ENCODE measurements at places on chromosomes 1 and 21.

- DNase-seq, result no peak
These were observed 218.5 kb downstream of the PBX1 start for GRCh38 chr1:164777518-164777917.

DNA sequence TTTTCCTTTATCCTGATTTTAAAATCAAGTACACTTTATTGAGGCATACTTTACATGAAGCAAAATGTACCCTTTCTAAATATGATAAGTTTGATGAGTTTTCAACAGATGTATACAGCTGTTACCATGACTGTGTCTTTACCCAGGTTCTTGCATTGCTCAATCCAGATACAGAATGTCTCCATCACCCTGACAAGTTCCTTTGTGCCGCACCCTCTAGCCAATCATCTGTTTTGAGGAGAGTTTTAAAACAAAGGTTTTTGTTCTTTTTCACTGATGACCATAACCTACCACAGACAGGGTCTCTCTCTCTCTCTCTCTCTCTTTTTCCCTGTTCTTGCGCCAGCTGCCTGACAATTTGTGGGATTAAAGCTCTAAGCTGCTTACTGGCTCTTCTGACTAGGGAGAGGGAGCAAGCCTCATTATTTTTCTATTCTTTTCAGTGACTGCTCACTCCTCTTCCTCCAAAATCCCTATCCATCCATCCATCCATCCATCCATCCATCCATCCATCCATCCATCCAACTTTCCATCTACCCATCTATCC lies 1.2 kb upstream of the KCNE1 start:
- DNase-seq, result no peak

DNA sequence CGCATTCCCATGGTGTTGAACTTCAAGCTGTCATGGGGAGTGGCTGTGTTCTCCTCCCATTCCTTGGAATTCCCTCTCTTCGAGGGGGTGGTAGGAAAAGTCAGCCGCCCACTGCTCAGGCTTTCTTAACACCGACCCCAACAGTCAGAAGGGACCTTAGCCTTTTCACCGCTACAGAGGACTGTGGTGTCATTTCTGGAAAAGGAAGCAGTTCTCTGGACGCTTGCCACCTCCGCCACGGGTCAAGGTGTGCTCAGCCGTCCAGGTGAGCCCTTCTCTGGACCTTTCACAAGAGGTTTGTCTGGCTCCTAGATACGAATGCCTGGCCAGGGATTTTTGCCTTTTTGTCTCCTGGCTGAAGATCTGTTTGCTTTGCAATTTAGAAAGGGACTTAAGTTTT lies 31.8 kb downstream of the CLIC6 start:
- DNase-seq, result no peak

GRCh38 chr1:150530491-150531159 lies 15.1 kb downstream of the FALEC start:
- DNase-seq, result no peak

GRCh38 chr21:44875316-44875700 lies 1.8 kb upstream of the PTTG1IP start:
- no peak for DNase-seq

DNA sequence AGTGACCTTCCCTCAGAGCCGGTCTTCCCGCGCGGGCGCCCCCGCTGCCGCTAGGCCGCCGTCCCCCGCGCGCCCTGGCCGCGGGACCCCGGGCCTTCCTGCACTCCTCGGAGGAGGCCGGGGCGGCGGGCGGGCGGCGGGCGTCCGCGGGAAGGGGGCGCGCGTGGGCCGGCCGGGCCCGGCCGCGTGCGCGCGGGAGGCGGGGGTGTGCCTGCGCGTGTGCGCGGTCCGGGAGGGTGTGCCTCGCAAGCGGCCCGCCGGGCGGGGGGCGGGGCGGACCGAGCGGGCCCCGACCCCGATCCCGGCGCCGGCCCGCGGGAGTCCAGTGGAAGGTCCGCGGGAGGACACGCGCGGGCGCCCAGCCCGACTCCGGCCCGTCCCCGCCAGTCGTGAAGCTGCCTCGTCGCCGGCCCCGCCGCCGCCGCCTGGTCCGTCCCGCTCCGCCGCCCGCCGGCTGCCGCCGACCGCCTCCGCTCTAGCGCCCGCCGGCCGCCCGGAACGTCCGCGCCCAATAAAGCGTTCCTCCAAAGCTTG lies 438 bp downstream of the MRPS6 start:
- no peak for DNase-seq

GRCh38 chr1:170790651-170791071 lies 126.7 kb downstream of the PRRX1 start:
- no peak for DNase-seq

DNA sequence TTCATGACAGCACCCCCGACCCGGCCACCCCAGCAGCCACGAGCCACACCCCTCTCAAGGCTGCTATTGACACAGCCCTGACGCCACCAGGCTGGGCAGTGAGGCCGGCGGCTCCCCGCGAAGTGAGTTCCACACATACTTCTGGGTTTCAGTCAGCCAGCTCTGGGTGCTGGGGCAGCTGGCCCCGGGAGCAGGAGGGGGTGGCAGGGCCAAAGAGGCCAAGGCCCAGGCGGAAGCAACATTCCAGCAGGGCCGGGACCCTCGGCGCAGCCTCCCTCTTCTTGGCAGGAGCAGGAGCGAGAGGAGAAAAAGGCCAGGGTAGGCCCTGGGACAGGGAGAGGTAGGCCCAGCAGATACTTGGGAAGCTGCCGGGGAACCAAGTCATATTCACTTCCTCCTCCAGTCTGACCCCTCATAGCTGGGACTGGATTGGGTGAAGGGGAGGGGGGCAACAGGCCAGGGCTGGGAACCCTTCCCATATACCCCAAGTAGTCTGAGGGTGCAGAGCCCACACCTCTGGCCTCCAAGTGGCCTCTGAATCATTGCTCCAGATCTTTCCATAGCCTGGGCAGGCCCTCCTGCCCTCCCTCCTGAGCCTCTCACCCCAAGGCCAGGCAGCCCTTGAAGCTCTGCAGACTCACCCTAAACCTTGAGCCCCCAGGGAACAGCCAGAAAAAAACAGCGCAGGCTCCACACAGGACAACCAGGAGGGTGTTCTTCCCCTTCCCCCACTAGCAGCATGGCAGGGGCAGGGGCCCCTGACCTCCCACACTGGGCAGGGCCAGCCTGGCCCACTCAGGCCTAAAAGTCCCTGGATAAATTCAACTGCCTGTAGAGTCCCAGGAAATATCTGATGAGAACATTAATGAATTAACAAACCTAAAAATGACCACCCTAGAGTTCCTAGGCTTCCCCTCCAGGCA lies 5.7 kb downstream of the HSPG2 start:
- no peak for DNase-seq

GRCh38 chr1:202293569-202293968 lies 48.2 kb downstream of the UBE2T start:
- no peak for DNase-seq

- DNase-seq, result no peak
These were observed 148.0 kb downstream of the ZZZ3 start for GRCh38 chr1:77534456-77534855.

GRCh38 chr1:209023790-209024189 lies 559.7 kb upstream of the CAMK1G start:
- no peak for DNase-seq

DNA sequence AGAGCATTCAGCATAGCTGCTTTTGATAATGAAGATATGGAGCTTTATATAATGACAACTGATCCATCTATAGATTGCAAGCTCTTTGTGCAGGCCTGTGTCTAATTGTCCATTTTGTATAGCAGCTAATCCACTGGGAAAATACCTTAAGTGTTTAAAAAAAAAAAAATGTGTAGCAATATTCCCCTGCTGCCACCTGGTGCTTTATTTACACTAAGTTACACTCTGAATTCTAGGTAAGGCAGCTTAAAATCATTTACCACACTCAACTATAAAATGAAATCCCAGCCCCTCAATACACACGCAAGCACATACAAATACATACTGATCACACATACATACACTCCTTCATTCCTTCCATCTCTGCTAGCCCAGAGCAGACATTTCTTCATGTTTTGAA lies 49.1 kb upstream of the BCL9 start:
- DNase-seq, result no peak

DNA sequence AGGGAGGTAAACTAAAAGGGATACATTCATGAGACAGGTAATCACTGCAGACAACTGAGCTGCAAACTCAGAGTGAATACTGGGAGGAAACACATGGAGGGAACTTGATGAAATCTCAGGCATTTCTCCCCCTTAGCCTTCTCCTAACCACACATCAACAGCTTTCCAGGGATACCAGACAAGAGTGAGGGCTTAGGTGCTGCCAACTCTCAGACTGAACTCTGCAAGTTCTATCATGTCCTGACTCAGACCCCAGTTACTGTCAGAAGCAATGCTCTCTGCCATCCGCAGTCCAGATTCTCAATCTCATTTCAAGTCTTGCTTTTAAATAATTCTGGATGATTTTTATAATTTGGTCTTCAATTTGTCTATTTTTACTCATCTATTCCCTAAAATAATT lies 267.3 kb downstream of the LTN1 start:
- DNase-seq, result no peak

GRCh38 chr1:219876798-219877209 lies 51.6 kb downstream of the SLC30A10 start:
- no peak for DNase-seq

DNA sequence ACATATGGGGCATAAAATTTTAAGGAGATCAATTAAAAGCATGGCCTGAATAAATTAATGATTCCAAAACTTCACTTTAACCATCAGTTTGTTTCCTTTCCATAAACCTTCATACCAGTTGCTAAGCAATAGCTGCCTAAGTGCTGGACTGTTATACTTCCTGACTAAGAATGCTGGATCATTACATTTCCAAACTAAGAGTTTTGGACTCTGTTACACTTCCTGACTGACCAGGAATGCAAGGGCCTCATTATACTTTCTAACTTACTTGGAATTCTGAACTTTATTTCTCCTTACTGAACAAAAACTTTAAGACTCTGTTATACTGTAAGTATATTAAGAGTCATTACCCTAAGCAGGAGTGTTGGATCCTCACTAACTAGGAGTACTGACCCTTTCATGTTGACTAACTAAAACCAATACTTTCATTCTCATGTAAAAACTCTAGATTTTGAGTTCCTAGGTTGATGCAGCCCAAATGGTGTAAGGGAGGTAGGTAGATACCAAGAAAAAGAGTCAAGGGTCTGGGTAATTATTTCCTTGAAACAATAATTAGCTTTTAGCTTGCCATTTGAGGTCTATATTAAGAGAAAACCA lies 118.2 kb downstream of the FAF1 start:
- DNase-seq, result no peak

- DNase-seq, result no peak
These were observed 163.1 kb downstream of the KCNJ6 start for GRCh38 chr21:37753122-37753599.

- DNase-seq, result no peak
These were observed 33.4 kb downstream of the KRTAP10-1 start for GRCh38 chr21:44506279-44507255.

- no peak for DNase-seq
These were observed 351.2 kb downstream of the HHIPL2 start for GRCh38 chr1:222196736-222197135.

GRCh38 chr1:31524186-31524901 lies 52.0 kb upstream of the TINAGL1 start:
- no peak for DNase-seq

DNA sequence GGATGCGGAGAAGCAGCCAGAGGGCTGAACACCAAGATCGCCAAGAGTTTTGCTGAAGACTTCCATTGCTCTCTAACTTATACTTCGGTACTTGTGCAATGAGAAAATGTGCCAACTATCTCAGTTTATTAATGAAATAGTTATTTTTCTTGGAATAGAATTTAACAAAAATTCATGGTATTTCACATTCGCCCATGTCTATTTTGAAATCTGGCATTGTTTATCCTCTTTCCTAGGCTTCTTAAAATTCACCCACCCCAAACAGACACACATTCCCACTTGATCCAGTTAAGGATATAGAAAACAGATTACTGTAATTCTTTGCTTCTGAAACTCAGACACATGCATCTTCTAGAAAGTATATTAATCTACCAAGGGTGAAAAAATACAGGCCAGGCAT lies 56.3 kb upstream of the ADAMTS5 start:
- no peak for DNase-seq

DNA sequence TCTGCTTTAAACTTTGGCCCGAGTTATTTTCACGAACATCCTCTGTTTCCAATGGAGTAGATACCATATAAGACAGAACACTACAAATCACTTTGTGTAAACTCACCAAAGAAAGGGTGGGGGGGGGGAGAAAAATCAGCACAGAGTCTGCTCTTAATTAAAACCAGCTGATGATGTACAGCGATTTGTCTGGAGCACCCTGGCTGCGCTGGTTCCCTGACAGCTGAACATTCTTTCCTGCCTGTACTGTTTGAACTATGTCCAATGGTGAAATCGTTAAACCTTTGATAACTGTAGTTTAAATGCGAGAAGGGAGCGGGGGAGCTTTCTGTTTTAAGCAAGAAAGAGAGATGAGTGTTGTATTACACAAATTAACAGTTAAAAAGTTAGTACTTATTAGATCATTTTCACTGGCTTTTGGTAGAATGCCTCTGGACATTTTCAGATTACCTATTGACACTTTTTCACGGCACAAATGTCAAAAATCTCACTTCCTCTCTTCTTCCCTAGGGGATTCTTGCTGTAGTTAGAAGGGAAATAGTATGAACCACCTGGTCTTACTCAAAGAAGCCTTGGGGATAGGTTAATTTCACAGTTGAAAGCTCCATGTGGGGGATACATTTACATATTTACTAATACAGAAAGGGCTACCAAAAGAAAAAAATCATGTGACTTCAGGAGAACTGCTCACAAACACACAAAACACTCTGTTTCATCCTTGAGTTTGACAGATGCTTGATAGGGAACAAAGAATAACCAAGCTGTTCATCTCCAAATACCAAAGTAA lies 140.2 kb upstream of the RUNX1 start:
- DNase-seq, result no peak

GRCh38 chr21:44062380-44062779 lies 44.8 kb upstream of the PWP2 start:
- no peak for DNase-seq

DNA sequence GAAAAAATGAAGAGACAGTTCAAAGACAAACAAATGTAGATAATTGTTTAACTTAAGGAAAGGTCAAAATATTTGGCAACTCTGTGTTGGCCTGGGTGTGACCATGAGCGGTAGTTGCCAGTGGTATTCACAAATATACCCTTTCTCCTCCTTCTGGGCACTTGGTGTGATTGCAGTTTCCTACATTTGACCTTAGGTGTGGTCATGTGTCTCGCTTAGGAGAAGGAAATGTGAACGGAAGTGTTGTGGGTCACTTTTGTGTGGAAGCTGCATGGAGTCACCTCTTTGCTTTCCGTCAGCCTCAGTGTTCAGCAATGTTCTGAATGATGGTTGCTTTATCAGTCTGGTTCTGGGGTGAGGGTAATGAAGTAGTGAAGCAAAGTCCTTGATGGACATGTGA lies 3.4 kb upstream of the PCSK9 start:
- no peak for DNase-seq

- DNase-seq, result no peak
These were observed 44.3 kb upstream of the FAM89A start for GRCh38 chr1:231084353-231084752.

DNA sequence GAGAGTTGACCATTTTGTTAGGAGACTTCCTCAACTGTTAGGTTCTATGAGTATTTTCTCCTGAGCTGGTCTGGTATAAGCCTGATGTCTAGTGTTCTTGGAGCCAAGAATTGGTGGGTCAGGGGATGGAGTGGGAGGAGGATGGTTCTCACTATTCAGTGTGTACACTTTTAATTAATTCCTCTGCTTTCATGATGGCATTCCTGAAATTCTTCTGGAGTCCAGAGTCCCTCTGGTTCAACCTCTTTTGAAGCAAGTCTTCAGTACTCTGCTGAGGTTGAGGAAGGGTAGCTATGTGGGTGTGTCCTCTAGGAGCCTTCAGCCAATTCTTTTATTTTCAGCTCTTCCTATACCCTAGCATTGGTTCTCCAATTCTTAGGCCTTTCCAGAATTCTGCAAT lies 149.1 kb downstream of the DNM3 start:
- no peak for DNase-seq

- no peak for DNase-seq
These were observed 15.1 kb downstream of the KDF1 start for GRCh38 chr1:26945138-26945537.
